ENCODE measurements at places on chromosomes 5 and 9.

GRCh38 chr9:73172901-73173215 lies 21.2 kb downstream of the ANXA1 start:
- no peak for DNase-seq

GRCh38 chr5:25027061-25027460 lies 382.3 kb upstream of the CDH10 start:
- no peak for DNase-seq

- DNase-seq, result no peak
Measured at GRCh38 chr5:66515209-66515608, 81.0 kb upstream of the MAST4 start.

GRCh38 chr9:2872250-2872930 lies 28.5 kb upstream of the PUM3 start:
- DNase-seq, result no peak

DNA sequence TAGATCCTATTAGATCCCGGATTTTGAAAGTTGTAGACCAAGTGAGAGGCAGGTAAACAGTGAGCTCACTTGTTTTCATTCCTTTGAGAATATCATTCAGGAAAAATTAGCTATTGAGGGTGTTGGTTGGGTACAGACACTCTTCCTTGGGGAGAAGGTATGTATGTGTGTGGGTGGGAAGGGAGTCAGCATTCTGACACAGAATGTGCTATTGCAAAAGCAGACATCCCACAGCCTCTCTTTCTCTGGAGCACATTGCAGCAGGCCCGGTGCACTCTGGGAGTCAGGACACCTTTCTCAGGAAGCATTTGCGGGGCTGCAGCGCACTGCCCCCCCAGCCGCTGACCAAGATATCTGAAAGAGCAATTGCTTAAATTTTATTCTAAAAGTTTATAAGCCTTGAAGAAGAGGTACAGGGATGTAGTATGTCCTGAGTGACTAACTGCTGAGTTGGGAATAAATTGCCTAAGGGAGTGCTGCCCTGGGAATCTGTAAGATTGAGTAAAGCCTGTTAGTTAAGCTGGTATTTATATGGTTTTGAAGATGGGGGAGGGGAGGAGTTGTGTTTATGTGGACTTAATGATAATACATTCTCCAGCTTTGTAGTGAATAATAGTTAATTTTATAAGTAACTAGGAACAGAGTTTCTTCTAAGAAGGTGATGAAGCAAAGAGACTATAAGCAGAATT lies 5.2 kb downstream of the TNFAIP8 start:
- no peak for DNase-seq

- no peak for DNase-seq
Measured at GRCh38 chr5:146867996-146868708, 10.4 kb downstream of the PPP2R2B start.

DNA sequence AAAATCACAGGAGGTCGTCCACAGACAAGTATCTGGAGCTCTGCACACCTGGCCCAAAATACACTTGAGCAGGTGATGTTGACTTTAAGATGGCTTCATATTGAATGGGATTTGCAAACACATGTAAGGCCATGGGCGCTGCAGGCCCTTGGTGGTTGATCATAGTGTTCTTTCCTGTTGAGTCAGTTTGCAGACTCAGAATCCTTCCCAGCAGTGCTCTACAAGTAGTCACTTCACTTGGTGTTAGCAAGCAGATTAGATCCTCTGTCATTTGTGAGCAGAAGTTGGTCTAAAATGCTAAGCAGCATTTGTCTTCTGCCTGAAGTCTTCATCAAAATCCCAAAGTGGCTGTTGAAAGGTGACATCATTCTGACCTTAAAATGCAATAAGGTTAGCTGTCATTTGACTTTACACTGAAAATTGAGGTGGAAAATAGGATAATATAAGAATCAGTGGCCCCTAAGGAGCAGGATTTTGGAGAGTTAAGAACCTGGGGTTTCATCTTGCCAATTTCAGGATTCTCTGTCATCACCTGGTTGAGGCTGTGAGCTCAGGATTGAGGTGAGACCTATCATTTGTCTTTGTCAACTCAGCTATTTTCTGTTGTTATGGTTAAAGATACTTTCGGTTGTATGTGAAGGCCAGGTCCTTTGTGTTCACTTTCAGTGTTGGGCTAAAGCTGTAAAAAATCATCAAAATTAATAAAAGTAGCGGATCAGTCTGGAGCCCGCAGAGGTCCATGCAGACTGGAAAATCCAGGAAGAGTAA lies 114.5 kb downstream of the LRRC70 start:
- DNase-seq, result no peak

DNA sequence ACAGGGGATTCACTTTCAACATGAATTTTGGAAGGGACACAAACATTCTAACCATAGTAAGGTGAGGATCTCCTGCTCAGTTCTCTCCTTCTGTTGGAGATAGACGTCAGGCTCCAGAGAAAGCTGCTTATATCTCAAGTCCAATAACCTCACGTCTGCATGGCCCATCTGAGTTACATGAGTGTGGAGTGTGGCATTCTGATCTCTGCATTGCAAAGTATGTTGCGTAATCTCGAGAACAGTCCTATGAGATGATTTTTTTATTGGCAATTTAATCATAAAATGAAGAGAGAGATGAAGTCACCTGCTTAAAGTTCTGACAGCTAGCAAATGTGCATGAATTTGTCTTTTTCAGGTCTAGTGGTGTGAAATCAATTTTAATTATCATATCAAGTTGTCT lies 118.8 kb downstream of the SLC12A2 start:
- DNase-seq, result no peak

GRCh38 chr5:128630121-128630520 lies 92.1 kb upstream of the FBN2 start:
- no peak for DNase-seq

Measured in WTC11 (cell line).